ENCODE measurements at places on chromosomes 11 and 22.

GRCh38 chr11:101030692-101031091 lies 98.9 kb downstream of the PGR start:
- DNase-seq, result peak; percentile 2

DNA sequence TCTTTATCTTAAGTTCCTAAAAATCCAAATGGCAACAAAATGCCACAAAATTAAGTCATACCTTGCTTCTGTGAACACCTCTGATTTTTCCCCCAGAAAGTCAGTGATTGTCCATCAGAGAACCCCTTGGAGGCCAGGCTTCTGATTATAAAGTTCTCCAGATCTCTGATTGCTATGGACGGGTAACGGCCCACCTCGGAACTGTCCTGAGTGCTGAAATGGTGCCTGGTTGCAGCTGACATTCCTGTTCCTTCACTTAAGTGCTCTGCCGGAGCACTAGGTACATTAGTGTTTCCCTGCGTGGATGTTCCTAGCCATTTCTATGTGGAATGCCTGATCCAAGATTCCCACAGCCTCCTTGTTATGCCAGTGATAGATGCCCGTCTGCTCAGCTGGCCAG lies 85.0 kb downstream of the CHST1 start:
- no peak for DNase-seq

GRCh38 chr11:28793282-28793738 lies 685.1 kb downstream of the METTL15 start:
- no peak for DNase-seq

DNA sequence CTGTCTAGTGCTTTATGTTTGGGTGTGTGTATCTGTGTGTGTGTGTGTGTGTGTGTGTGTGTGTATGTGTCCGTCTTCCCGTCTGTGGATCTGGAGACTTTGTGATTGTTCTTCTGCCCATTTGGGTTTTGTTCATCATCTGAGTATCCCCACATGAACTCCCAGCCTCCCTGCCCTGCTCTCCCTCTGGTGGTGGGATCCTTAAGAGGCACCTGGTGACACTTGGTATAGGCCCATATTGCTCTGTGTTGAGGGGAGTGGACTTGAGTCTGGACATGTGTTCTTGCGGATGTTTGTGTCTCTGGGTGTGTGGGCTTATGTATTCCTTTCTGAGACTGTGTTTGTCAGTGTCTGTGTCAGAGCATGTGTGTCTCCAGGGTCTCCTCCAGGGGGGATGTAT lies 15.3 kb downstream of the RCOR2 start:
- no peak for DNase-seq

DNA sequence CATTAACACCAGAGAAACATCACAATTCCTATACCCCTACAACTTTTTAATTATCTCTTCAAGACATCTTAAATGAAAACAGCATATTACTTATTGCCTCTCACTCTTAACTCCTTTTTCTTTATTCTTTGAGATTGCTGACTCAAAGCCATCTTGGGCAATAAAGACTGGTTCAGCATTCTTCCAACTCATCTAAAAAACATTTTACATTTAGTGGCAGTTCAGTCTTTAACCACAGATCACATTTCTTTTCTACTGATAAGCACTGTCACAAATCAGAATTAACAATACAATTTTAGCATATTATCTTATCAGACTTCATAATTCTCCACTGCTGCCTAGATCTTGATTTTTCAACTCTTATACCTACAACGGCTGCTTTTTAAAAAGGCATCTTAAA lies 34.0 kb downstream of the SIK3 start:
- no peak for DNase-seq

GRCh38 chr11:14309425-14310192 lies 49.4 kb downstream of the RRAS2 start:
- DNase-seq, result no peak

DNA sequence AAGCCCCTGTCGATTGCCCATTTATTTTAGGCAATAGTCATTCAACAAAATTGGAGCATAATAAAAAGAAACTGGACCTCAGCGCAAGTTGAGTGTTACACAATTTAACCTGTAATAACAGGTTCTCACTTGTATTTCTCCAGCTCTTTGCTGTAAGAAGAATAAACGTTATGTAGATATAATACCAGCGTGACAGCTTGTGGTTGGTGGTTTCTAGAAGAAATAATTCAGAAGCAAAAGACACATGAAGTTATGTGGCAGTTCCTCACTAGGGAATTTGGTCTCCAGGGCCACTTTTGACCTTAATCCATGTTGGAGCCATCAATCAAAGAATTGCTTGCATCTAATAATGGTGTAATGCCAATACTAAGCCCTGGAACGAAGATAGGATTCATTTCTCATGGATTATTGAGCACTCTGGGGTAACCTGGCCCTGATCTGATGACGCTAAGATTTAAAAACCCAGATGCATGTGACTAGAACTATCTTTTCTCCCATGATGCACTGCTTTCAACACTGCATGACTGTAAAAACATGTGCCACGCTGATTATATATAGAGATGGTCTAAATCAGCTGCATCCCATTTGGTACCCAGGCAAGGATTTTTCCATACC lies 129.7 kb upstream of the LDLRAD3 start:
- no peak for DNase-seq

DNA sequence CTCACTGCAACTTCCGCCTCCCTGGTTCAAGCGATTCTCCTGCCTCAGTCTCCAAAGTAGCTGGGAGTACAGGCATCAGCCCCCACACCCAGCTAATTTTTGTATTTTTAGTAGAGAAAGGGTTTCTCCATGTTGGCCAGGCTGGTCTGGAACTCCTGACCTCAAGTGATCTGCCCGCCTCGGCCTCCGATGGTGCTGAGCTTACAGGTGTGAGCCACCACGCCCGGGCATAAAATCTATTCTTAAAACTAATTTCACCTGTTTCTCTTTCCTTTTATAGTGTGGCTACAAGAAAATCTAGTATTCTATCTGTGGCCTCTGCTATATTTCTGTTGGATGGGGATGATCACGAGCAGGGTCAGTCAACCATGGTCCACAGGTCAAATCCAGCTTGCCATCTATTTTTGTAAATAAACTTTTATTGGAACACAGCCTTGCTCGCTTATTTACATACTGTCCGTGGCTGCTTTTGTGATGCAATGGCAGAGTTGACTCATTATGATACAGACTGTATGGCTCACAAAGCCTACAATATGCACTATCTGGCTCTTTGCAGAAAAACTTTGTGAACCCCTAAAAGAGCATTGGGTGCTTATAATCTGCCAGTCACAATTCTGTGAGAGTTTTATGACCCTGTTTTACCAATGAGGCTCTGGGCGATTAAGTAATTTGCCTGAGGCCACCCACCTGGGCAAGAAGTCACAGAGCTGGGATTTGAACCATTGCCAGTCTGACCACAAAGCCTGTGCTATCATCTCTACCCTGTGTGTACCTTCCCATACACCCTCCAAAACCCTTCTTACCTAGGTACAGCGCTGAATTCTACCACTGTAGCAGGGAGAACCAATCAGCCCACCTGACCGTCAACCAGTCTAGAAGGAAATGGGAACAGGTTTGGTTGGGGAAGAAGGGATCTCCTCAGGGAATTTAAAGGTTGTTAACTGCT lies 28.3 kb downstream of the SLC1A2 start:
- DNase-seq, result peak; percentile 80

- DNase-seq, result no peak
Measured at GRCh38 chr11:69683764-69684333, 8.7 kb upstream of the LTO1 start.

GRCh38 chr11:113581713-113582112 lies 106.5 kb upstream of the DRD2 start:
- no peak for DNase-seq

GRCh38 chr11:128519338-128519737 lies 68.0 kb downstream of the ETS1 start:
- no peak for DNase-seq

DNA sequence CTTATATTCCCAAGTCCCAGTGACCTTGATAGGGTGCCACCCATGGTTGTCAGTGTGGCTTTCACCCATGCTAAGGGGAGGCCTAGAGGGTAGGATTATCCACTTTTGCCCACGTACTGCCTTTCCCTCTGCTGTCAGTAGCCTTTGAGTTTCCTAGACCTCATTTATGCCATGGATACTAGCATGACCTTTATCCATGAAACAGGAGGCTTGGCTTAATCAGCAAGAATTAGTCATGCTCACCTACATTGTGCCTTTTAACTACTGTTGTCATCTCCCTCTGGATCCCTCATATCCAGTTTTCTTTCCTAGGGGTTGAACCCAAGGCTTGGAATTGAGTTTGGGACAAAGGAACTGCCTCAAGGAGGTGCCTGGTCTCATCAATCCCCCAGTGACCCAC lies 716.7 kb downstream of the NTM start:
- DNase-seq, result no peak

DNA sequence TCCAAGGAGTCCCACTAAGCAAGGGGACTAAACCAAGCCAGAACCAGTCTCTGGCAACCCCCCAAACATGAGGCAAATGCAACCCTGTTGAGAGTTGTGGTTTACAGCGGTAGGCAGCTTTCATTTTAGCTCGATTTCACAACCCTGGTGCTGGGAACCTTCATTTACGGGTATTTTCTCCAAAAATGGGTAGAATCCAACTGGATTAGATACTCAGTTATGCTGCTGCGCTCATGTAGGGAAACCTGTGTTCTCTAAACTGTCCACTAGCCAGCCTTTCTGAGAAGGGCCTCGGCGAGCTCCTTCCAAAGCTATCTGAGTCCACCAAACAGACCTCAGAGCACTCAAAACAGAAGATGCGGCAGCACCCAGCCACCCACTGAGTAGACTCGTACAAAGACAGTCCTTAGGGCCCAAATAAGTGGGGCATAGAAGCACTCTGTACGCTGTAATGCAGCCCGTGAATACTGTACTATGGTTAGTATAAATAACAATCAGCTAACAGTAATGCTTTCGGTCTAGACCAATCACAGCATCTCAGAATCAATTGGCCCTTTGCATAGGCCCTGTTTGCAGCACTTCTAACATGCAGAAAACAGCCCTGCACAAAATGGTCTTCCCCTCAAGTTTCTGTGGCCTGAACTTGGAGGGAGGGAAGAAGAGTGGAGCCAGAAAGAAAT lies 104.7 kb downstream of the ETS1 start:
- no peak for DNase-seq

DNA sequence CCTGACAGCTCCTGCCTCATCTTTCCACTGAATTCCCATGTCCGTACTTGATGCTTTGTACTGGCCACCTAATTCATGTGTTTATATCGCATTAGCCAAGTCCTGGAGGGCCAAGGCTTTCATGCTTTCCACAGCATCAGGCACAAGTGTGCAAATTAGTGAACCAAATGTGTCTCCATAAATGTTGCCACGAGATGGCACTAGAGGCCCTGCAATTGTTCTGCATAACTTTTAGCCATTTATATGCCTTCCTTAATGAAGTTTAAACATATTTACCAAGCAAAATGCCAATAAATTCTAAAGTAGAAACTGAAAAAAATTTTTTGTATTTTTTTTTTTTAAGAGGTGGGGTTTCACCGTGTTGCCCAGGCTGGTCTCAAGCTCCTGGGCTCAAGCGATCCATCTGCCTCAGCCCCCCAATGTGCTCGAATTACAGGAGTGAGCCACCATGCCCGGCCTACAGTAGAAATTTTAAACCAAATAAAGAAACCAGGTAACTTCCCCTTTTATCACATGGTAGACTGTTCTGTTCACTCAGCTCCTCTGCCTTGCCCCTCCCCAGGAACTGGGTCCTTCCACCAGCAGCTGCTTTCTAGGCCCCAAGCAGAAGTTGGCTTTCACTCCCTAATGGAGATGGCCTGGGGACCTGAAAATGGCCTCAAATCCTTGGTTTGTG lies 20.8 kb upstream of the IL18BP start:
- no peak for DNase-seq

DNA sequence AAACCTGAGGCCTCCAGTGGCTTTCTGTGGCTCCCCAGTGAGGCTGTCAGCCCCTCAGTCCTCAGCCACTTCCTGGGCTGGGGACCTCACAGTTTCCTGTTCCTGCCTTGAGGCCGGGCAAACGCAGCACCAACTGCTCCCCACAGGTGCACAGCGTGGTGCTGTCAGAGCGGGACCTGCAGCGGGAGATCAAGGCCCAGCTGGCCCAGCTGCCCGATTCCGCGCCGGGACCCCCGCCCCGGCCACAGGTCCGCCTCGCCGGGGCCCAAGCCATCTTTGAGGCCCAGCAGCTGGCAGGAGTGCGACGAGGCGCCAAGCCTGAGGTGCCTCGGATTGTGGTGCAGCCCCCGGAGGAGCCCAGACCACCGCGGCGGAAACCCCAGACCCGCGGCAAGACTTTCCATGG lies 5.4 kb downstream of the TBC1D10C start:
- peak; percentile 68 for DNase-seq

DNA sequence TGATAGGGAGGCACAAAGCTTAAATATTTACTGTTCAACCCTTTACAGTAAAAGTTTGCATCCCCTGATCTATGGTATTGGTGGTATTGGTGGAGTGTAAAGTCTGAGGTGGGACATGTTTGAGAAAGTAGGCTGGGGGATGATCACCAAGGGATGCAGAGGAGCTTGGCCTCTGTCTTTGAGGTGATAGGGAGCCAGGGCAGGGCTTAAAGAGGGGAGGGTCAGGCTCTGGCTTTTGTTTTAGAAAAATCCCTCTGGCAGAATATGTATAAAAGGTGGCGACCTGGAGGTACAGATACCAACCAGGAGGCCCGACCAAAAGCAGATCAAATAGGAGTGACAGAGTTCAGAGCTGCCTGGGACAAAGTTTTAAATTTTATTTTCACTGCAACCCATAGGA lies 59.0 kb downstream of the SWAP70 start:
- no peak for DNase-seq

GRCh38 chr11:79304599-79305212 lies 136.1 kb downstream of the TENM4 start:
- DNase-seq, result peak; percentile 4

GRCh38 chr22:28742562-28742962 lies 723 bp downstream of the HSCB start:
- no peak for DNase-seq

GRCh38 chr22:32922186-32922585 lies 120.7 kb downstream of the TIMP3 start:
- DNase-seq, result no peak

- DNase-seq, result no peak
Measured at GRCh38 chr11:29343465-29344333, 673.1 kb downstream of the KCNA4 start.

DNA sequence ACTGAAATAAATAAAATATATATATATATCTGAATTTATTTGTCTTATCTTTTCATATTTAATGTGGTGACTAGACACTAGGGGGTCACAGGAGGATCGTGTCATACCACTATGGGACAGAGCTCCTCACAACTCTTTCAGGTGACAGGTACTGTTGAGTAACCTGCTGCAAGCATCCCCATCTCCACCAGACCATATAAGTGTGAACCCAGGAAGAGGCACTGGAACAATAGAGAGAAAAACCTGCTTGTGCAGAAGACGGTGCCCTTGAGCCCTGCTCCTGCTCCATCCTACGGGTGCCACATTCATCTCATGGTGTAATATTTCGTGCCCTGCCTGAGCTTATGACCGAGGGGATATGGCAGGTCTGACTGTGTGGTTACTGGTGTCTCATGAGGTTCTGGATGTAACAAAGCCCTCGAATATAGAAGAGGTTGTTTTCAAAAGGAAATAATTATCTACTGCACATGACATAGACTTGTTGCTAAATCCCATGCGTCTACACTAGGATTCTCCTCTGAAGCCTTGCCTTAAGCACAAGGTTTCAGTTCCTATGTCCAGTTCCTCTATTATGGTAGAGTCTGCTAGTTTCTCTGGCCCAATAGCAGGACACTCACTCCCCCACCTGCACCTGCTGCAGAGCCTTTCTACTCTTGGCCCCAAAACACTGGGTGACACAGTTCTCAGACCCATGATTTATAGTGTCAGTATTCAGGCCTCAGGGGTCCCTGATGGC lies 70.4 kb downstream of the GGTLC2 start:
- DNase-seq, result peak; percentile 52

GRCh38 chr11:33731723-33732531 lies 4.3 kb downstream of the CD59 start:
- no peak for DNase-seq

GRCh38 chr11:59212744-59213631 lies at the start of gene MPEG1:
TSS of gene MPEG1 (minus strand) at chr11:59212927. CDS start at chr11:59212865, 62 bp downstream.
- DNase-seq, result no peak
